ENCODE measurements at places on chromosomes 12 and 14.

GRCh38 chr14:50954811-50955372, 10.6 kb upstream of the PYGL start:
- DNase-seq, result no peak

- no peak for DNase-seq
Measured at GRCh38 chr14:50859296-50859624, 12.6 kb upstream of the ABHD12B start.

- no peak for DNase-seq
Measured at GRCh38 chr14:81435391-81436295, 35.5 kb upstream of the STON2 start.

DNA sequence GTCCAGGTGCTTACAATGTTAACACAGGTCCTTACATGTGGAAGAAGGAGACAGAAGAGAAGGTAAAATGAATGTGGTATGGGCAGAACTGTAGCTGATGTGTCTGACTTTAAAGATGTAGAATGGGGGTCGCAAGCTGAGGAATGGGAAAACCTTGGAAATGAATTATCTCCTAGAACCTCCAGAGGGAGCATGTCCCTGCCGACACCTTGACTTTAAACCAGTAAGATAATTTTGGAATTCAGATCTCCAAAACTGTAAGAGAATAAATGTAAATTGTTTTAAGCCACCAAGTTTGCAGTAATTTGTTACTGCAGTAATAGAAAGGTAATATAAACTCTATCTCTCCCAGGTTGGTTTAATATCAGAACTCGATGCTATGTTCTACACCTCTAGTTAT, 80.1 kb upstream of the ALG10 start:
- DNase-seq, result no peak

DNA sequence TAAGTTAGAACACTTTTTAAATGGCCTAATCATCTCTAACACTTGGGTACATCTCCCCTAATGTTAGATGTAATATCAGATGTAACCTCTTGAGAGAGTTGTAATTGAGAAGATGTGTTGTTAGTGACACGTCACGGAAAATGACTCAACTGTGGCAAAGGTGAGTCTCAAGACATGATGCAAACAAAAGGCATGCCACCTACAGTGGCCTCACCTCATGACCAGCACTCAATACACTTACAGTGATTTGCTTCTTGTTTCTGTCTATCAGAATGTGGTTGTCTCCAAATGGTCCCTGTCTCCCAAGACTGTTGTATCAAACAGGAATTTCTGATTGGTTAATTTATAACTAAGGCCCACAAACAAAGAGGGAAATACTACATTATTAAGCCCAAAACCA, 91.2 kb downstream of the SLC25A21 start:
- DNase-seq, result no peak

DNA sequence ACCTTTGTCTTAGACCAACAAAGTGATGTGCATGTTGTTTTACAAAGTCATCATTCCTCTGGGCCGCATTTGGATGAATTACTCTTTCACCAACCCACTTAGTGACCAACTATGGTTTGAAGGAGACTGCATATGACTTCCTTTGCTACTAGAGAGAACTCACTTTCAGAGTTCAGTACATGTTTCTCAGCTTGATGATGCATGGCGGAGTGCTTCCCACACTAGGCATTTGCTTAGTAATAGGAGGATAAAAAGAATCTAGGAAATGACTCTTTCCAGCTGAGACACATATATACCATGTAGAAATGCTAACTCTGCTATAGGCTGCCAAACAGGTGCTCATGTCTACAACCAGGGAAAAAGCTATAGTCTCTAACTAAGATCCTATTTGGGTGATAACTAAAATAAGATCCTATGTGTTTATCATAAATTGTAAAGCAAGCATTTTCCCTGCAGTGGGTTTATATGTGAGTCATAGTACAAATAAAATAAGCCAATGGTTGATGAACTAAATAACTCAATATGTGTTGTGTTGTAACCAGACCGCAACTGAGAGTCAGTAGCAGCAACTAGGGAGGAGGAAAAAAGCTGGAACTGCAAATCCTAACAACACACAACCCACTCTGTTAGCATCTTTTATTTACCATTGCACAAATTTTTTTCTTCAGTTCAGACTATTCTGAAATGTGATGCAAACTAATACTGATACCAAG, 87.2 kb downstream of the TSPAN8 start:
- no peak for DNase-seq
